ENCODE measurements at places on chromosomes 4 and X.

DNA sequence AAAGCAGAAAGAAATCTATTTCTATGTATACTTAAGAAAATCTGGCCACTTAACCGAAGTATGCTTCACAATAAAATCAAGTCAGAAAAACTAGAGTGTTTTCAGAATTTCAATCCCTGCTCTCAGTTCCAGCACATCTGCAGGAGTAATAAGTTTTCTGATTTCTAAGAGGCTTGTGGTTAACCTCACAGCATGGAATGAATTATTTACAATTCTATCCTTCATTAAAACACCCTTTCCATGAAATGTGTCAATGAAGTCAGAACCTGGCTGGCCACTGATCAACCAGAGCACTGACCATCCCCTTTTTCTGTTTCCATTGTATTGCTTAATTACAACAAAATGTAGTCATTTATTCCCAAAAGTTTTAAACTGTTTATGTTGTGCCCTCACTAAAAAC, 781.4 kb upstream of the INTU start:
- DNase-seq: no peak

GRCh38 chr4:86957215-86957614, 22.4 kb downstream of the AFF1 start:
- no peak for DNase-seq

DNA sequence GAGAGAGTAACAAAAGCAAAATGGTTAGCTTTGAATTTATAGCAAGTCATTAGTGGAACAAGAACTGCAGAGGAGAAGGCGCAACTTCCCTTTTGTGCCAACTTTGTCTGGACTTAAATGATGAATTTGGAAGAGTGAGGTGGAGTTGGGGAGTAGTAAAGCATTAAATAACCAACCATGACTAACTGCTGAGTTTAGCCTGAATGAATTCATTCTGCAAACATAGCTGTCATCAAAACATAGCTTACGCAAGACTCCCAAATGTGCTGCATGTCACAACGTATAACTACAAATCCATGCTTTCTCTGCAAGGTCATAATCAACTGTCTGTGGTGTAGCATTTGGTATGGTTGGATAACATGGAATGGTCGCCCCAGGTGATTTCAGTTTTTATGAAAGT, 75.9 kb upstream of the RPL34 start:
- no peak for DNase-seq

- DNase-seq: no peak
Measured at GRCh38 chr4:145880355-145880960, 58.2 kb downstream of the ZNF827 start.

- peak; percentile 14 for DNase-seq
Measured at GRCh38 chrX:4547213-4547836, 833.9 kb upstream of the PRKX start.

DNA sequence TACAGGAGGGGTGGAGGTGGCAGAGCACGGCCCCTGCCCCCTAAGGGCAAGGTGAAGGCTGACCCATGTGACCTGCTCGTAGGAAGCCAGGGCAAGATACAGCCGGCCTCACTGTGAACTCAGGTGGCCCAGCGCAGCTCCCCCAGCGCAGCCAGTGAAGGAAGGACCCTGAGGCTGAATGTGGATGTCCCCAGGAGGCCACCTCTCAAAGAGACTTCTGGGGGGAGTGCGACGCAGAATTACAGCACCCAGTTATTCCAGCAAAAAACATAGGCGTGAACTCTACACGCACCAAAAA, 52.6 kb downstream of the ZFYVE28 start:
- DNase-seq: no peak

- DNase-seq: no peak
Measured at GRCh38 chr4:16582526-16582925, 315.9 kb downstream of the LDB2 start.

DNA sequence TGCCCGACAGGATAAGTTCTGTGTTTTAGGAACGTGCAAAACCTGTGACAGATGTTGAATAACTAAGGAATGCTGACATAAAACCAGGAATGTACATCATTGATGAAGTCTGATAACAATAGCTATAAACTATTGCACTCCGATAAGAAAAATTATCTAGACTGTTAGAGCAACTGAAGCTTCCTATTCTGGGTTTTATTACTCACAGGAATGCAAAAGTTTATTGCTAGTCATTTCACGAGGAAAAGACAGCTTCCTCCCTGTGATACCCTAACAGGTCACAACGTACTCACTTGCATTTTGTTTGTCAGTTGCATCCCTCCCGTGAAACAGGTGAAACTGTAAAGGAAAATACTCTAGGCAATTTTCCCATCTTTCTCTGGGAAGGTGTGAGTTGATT, 65.9 kb downstream of the CLDN22 start:
- DNase-seq: no peak

DNA sequence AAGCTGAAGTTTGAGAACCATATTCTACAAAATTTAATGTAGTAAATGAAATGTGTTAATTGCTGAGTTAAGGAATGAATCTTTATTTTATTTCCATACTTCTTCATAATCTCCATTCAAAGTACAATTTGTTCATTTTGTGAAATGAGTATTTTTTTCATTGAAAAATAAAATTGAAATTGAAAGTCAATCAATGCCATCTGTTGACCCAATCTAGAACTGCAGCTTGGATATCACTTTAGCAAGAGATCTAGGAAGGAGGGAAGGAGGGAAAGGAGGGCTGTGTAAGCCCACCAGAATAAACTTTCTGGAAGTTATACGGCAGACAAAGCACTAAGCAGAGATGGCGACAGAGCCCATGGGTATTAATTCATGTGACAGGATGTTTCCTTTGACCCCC, 128.4 kb downstream of the ZMAT1 start:
- DNase-seq: no peak

DNA sequence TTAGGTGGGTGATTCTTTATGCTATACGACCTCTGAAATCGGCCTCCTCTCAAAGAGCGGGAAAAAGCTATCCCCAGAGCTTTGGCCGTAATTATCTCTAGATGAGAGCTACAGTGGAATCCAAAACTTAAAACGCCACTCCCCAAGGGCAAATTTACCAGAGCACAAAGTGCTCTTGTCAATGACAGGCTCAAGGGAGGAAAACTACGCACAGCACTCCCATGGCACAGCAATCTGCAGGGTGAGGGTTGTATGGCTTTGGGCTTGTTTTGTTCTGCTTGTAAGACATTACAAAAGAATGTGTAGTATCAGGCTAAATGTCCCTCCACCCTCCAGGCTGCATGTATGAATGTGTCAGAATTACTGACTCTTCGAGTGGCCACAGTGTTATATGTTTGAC, 44.0 kb downstream of the ARHGEF6 start:
- DNase-seq: no peak

DNA sequence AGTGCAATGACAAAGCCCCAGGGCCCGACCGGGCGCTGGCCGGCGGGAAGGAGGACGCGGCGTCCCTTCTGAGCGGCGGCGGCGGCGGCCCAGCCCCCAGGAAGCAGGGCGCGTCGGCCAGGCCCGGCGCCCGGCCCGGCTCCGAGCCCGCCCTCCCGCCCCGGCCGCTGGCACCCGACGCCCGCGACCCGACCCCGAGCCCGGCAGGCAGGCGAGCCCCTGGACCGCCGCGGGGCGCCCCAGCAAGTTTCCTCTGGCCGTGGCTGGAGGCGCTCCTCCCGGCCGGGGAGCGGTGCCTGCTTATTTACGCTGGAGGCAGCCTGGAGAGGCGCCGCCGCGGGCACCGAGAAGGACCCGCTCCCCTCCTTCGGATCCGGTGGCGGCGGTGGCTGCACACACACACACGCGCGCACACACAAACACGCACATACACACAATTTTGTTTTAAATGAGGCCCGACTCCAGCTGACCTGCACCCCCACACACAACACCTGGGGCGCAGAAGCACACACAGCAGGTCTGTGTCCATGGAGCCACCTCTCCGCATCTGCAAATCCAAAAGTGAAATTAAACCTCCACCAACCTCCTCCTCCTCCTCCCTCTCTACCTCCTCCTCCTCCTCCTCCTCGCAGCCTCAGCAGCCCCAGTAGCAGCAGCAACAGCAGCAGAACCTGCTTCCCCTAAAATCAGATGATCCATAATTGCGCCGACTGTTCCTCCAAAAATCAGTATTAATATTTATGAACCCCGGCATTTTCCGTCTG, 669 bp downstream of the IRF2 start:
- peak; percentile 34 for DNase-seq

DNA sequence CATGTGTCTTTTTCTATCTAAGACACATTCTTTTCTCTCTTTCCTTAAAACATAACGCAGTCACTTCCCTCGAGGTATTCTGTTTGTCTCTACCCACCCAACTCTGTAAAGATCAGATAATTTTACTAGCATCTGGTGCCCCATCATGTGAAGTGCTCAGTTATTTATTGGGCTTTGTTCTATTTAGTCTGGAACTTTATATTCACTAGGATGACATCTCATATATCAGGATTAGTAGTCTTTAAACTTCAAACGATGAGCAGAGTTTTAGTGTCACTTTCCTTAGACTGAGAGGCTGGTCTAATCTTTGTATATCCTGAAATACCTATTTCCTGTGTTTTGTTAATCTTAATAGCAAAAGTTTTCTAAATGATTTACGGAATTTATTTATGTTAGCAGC, 445.5 kb upstream of the NDST3 start:
- no peak for DNase-seq

GRCh38 chr4:85901500-85901899, 426.6 kb downstream of the ARHGAP24 start:
- no peak for DNase-seq

- DNase-seq: no peak
Measured at GRCh38 chr4:54669831-54670230, 12.1 kb downstream of the KIT start.

GRCh38 chr4:42945874-42946273, 53.4 kb downstream of the GRXCR1 start:
- DNase-seq: no peak

- no peak for DNase-seq
Measured at GRCh38 chr4:164847967-164848649, 28.9 kb upstream of the APELA start.

GRCh38 chr4:118968813-118969212, 80.2 kb downstream of the SYNPO2 start:
- no peak for DNase-seq

- DNase-seq: peak; percentile 2
Measured at GRCh38 chrX:7706032-7706431, 136.9 kb upstream of the VCX start.

DNA sequence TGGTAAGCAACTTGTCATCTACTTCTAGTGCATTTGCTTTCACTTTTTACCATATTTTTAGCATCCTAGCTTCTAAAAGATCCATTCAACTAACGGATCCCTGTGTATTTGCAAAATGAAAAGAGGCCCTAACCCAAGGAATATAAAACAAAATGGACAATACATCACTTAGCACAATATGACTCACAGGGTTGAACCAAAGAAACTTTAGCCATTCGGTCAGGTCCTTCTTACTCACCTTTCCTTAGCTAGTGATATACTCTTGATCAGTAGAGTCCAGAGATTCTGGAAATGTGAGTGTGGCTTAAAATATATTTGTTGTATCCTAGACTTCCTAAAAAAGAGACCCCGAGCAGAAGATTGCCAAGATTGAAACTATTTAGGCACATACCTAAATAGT, 19.5 kb downstream of the TMPRSS11E start:
- no peak for DNase-seq

DNA sequence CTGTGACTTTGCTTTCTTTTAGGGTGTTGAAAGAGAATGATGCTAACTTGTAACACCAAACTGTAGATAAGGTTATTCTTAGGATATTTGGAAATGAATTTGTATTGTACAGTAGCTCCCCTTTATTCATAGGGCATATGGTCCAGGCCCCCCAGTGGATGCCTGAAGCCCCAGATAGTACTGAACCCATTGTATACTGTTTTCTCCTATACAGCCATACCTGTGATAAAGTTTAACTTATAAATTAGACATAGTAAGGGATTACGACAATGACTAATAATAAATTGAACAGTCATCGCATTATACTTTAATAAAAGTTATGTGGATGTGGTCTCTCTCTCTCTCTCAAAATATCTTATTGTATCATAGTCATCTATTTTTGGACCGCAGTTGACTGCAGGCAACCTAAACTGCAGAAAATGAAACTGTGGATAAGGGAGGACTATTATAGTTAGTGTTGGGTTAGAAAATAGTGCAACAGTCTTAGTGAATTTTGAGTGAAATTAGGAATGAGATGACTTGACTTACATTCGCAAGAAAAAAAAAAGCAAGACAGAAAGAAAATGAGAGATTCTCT, 105.1 kb downstream of the CLDN22 start:
- no peak for DNase-seq

GRCh38 chr4:3791256-3791655, 25.1 kb downstream of the ADRA2C start:
- DNase-seq: no peak

- DNase-seq: no peak
Measured at GRCh38 chrX:149284616-149285015, 220.5 kb downstream of the IDS start.

DNA sequence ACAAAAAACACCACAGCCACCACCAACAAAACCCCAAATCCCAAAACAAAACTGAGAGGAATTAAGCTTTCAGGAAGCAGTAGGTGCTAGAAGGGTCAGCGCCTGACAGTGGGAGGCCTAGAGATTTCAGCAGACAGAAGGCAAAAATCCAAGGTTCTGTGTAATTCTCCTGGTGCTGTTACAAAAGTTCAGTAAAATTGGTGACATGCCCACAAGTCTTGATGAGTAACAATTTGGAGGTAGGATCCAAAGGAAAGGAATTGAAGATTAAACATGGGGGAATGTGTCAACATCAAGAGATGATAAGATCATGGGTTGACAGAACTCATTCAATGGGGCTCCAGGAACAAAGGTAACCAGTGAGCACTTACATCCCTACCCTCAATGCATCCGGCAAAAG, 653.8 kb upstream of the CPEB2 start:
- DNase-seq: no peak

- no peak for DNase-seq
Measured at GRCh38 chr4:78722878-78723277, 53.3 kb upstream of the BMP2K start.

DNA sequence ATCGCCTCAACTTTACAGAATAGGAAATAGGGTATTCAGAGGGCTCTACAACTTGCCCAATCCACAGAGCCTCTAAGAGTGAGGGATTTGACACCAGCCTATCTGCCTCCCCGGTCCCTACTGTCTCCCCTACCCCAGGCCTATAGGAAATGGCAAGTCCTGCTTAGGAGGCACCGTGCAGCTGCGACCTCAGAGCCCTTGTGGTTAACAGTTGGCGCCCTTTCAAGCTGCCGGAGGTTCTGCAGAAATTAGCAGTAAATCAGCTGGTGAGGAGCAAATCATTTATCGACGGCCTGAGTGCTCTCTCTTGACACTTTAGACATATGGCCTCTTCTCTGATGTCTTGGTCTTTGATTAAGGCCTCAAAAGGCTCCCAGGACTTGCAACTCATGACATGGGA, 96.9 kb downstream of the CLNK start:
- no peak for DNase-seq

DNA sequence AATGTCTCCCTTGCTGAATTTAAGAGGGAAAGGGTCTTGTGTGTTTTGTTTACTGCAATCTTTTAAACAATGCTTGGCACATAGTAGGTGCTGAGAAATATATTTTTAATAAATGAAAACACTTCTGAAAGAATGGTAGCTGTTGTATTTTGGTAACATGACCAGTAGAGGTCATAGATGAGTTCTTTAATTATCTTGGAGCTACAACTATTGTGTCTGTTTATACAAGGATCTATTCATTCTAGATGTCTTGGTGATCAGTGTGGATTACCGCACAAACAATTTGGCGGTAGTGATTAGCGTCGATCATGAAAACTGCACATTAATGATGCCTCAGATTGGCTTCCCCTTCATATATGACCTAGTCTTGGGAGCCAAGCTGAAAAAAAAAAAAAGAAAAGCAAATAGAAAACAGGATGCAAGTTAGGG, 21.4 kb upstream of the SCRG1 start:
- DNase-seq: no peak

GRCh38 chr4:75786526-75786925, 62.1 kb downstream of the USO1 start:
- DNase-seq: no peak

- DNase-seq: no peak
Measured at GRCh38 chr4:175435381-175435783, 376.7 kb downstream of the GPM6A start.
